ENCODE measurements at places on chromosomes 3 and 15. TPM values are rescaled to one million over a fixed set of nuclear protein-coding genes. Genes with fewer than 3 reads are reported as not detected.

The LRRC49 gene
- total RNA-seq = 13.7 TPM

The CDC25A gene
- total RNA-seq = 25.5 TPM

The ITGA11 gene
- 0.08 TPM for total RNA-seq

The SAMMSON gene
- total RNA-seq = not detected

The FNDC3B gene
- 23.6 TPM for total RNA-seq

The ZPLD1 gene
- 0.72 TPM for total RNA-seq

The PLSCR5 gene
- not detected for total RNA-seq

The LXN gene
- total RNA-seq = 8.3 TPM

Data from hair follicular keratinocyte (primary cell).